Cerebellum (tissue), 4 donors: ENCODE measurements at places on chromosomes 5 and 9. TPM values are rescaled to one million over a fixed set of nuclear protein-coding genes. Genes with fewer than 3 reads are reported as not detected.
A peak's percentile ranks its signal among the peaks of the same experiment; 100 is the strongest.

The NPR3 gene
- total RNA-seq: 3.6 TPM

The ADRA1B gene
- 0.54 TPM for total RNA-seq

The TMEM171 gene
- total RNA-seq: 0.27 TPM

The AGXT2 gene
- total RNA-seq: not detected

The PKN3 gene
- total RNA-seq: 4.2 TPM

The DMRT2 gene
- total RNA-seq: 0.45 TPM

The SPINK1 gene
- not detected for total RNA-seq

The UCK1 gene
- 14.9 TPM for total RNA-seq

The MYORG gene
- 6.3 TPM for total RNA-seq

The DOLPP1 gene
- total RNA-seq: 12.0 TPM

The CD74 gene
- 11.3 TPM for total RNA-seq

The MYMK gene
- not detected for total RNA-seq

The ORM1 gene
- total RNA-seq: not detected

The SH3PXD2B gene
- 21.0 TPM for total RNA-seq

- DNase-seq: no peak
Measured at GRCh38 chr5:81965524-81965923, 6.3 kb upstream of the ATG10 start.

- DNase-seq: no peak
Measured at GRCh38 chr9:73494894-73495293, 343.2 kb downstream of the ANXA1 start.

DNA sequence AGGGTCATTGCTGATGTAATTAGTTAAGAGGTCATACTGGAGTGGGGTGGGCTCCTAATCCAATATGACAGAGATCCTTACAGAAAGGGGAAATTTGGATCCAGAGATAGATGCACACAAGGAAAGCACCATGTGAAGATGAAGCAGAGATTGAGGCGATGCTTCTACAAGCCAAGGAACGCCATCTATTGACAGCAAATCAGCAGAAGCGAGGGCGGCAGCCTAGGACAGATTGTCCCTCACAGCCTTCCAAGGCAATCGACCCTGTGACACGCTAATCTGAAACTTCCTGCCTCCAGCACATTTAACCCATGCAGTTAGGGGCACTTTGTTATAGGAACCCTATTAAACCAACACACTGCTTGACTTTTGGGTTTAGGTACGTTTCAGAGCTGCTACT is 285.1 kb upstream of the DAP start:
- DNase-seq: no peak

DNA sequence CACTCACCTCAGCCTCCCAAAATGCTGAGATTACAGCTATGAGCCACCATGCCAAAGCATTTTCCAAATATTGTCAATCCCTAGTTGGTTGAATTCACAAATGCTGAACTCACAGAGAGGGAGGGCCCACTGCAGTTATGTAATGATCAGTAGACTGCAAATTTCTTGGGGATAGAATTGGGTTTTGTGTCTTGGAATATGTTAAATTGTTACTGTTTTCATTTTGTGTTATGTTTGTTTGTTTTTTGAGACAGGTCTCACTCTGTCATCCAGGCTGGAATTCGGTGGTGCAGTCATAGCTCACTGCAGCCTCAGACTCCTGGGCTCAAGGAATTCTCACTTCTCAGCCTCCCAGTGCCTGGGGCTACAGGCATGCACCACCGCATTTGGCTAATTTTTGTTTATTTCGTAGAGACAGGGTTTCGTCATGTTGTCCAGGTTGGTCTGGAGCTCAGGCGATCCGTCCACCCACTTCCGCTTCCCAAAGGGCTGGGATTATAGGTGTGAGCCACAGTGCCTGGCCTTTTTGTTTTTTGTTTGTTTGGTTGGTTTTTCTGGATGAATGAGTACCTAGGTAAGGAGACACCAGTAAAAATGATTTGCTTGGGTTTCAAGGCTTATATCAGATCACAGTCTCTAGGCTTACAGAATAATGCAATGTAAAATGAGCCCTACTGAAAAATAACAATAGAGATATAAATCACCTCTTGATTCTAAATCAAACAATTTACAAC is 31.5 kb upstream of the LMNB1 start:
- DNase-seq: no peak

- DNase-seq: no peak
Measured at GRCh38 chr5:76845890-76846289, 3.9 kb upstream of the S100Z start.

- DNase-seq: no peak
Measured at GRCh38 chr5:129670957-129671500, 76.9 kb upstream of the MINAR2 start.

GRCh38 chr9:130518943-130519799 is 60.2 kb upstream of the FUBP3 start:
- peak; percentile 70 for DNase-seq

DNA sequence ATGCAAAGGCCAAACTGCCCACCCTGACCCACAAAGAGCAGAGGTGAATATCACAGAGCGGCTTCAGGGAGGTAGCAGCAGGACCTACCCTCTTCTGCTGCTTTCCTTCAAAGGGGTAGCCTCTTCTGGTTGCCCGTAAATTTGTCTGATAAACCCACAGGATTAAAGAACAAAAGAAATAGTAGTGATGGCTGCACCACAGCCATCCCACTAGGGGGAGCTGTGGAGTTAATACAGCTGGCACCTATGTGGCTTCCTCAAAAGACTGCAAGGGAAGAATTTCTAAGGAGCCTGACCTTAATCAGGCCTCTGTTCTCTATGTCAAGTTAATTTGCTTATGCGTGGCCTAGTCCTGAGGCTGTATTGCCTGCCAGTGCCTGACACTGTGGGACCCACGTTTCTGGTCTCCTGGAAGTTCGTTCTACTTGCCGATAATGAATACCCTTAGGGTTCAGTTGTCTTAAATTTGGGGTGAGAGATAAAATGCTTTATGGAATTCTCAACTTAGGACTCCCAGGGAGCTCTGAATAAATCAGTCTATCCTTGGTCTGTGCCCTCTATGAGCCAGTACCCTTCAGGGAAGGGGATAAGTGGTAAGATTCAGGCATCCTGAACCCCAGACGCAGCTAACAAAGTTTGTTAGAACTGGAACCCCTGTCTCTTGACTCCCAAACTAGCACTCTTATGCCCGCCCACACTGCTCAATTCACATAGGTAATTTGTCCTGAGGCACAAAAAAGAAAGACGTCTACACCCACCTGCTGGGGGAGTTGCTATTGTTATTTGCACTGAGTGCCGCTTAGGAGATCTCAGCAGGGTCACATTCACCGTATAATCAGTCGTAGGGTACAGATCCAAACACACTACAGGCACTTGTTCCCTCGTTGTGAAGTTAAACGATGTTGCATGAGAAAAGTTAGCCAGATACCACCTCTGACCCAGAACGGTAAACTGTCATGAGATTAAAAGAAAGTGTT is 77.1 kb downstream of the SUSD1 start:
- DNase-seq: peak; percentile 59

DNA sequence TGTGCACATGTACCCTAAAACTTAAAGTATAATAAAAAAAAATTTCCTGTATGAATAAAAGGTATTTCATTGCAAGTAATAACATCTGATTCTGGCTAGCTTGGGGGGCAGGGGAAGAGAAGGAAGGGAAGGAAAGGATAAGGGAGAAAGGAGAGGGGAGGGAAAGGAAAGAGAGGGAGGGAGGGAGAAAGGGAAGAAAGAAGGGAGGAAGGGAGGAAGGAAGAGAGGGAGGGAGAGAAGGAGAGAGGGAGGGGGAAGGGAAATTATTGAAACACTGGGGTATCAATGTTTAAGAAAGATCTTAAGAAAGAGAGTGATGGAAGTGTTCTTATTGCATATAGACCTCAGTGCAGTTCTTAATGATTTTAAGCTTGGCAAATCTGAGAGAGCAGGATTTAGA is 129.8 kb upstream of the ZNF366 start:
- DNase-seq: no peak

- DNase-seq: no peak
Measured at GRCh38 chr5:137791799-137792198, 37.6 kb upstream of the HNRNPA0 start.

DNA sequence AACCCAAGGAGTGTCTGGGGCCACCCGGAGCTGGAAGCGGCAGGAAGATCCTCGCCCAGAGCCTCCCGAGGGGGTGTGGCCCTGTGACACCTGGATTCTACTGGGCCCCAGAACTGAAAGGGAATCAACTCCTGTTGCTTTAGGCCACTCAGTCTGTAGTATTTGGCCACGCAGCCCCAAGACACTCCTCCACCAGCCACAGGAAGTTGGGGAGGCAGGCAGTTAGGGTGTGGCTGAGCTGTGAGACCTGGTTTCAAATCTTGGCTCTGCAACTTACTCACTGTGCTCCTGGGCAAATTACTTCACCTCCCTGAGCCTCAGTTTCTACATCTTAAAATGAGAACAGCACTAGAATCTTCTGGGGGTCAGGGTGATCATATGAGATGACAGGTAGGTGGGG is 119.8 kb upstream of the PPP1R26 start:
- no peak for DNase-seq

DNA sequence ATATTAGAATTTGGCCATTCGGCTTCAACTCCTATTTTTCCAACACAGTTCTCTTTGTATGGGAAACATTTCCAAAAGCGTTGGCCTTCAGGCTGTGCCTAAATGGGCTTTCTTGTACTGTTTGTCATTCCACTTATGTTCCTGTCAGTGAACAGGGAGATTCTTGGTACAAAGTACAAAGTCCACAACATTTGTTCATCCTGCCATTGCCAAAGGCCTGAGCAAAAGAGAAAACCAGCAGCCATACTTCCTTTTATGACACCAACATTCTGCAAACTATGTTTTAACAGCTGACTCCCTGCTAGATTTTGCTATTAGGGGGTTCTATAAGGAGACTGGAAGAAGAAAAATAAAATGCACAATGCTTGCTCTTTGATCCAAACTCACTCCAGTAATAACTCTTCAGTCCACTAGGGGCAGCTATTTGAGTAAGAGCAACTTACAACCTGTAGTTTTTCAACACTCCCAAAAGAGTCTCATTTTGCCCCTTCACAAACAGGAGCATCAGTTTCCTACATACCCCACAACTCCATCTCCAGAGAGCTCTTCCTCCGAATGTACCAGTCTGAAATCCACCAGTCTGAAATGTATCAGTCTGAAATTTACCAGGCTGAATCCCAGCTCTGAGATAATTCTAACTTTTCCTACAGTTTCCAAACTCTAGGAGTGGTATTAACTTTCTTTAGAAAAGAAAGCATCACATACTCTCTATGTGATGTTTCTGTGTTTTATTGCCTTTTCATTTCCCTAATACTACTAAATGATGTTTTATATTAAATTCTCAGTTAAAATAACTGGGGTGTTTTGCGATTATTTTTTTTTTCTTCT is 693.8 kb downstream of the DNAH5 start:
- DNase-seq: no peak

DNA sequence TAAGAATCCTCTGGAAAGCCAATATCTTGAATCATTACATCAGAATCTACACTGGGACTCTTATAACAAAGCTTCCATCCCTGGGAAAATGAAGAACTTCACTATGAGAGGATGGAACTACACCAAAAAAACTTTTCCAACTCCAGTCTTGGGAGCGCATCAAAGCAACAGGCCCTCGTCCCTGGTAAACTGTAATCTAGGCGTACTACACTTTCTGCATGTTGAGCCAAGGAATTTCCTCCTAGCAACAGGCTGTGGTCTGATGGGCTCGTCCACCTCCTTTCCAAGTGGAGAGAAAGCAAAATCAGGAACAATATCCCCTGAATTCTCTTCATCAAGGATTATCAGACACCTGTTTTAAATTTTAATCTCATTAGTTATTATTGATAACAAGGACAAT is 94.1 kb downstream of the NFIB start:
- DNase-seq: no peak

GRCh38 chr5:35303152-35303551 is 72.9 kb upstream of the PRLR start:
- DNase-seq: no peak

DNA sequence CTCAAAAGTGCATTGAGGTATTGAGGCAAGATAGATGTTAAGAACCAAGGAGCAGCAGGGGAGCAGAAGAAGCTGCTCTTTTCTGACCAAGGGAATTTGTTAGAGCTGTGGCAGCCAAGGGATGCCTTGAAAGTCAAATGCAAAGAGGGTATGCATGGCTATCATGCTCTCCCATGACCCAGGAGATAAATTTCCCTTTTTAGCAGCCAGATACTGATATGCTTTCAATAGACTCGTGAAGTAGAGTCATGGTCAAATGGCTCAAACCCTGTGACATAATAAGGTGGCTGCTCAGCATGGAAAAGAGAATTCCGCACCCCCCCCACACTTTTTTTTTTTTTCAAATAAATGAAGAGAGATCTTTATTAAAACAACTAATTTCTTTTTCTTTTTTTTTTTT is 180.9 kb upstream of the ACTBL2 start:
- no peak for DNase-seq

GRCh38 chr5:1118738-1119137 is 6.9 kb upstream of the SLC12A7 start:
- DNase-seq: no peak

DNA sequence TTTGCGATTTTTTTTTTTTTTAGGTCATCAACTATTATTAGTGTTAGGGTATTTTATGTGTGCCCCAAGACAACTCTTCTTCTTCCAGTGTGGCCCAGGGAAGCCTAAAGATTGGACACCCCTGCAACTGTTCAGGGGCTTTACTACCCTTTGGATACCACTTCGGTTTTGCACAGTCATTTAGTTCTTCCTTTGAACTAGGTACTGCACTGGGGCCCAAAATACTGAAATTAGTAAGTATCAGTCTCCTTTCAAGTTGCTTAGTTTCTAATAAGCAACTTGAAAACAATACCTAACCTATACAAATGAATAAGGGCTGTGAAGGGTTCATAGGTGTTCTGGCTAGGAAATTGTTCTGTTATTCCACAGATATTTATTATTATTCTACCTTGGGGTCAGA is 45.3 kb downstream of the CWC27 start:
- no peak for DNase-seq

DNA sequence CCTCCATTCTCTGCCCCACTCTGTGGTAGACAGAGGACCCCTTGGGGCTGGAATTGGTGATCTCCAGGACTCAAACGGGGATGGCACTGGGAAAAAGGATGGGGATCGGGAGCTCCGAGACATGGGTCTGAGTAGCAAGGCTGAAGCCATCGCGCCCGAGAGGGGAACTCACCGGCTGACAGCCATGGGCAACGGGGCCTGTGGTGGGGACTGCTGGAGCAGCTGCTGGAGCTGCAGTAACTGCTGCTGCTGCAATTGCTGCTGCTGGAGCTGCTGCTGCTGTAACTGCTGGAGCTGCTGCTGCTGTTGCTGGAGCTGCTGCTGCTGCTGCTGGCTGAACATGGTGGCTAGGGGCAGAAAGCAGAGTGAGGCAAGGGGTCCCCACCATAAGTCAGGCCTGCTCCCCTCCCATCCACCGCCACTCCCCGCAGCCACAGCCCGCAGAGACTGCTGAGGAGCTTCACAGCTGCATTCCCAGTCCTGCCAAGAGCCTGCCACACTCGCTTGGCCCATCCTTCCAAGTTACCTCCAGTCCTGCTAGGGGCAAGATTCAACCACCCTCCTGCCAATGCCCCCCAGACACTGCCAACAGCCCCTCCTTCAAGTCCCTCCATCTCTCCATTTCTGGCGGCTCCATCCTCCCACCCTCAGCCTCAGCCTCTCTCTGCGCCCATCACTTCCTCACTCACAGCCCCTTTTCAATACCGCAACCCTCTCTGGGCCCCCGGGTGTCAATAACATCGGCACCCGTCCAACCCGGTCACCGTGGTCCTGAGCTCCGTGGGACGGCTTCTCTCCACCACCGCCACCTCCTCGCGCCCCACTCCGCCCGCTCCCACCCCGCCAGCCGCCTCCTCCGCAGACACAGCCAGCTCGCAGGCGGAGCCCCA is 611 bp downstream of the CIZ1 start:
- DNase-seq: no peak

- DNase-seq: no peak
Measured at GRCh38 chr9:134892820-134893420, 12.3 kb downstream of the FCN2 start.
